ENCODE measurements at places on chromosomes 13 and 19.

DNA sequence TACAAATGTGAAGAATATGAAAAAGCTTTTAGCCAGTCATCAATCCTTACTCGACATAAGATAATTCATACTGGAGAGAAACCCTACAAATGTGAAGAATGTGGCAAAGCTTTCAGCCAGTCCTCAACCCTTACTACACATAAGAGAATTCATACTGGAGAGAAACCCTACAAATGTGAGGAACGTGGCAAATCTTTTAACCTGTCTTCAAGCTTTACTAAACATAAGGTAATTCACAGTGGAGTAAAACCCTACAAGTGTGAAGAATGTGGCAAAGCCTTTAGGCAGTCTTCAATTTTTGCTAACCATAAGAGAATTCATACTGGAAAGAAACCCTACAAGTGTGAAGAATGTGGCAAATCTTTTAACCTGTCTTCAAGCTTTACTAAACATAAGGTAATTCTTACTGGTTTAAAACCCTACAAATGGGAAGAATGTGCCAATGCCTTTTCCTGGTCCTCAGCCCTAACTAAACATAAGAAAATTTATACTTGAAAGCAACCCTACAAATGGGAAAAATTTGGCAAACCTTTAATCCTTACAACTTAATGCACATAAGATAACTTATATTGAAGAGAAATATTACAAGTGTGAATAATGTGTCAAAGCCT is 74.1 kb upstream of the ZNF681 start:
- DNase-seq: no peak

DNA sequence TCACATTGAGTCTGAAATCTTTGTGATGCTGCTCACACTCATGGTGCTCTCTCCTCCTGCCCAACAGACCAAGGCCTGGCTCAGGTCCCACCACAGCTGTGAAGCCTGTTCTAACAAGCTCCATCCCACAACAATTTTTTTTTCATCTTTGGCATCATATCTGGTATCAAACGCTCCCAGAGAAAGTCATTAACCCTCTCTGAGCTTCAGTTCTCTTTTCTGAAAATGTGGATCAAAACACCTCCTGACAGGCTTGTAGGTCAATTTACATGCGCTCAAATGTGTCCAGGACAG is 224.4 kb downstream of the LACC1 start:
- no peak for DNase-seq

- no peak for DNase-seq
These were observed 821.3 kb downstream of the DIAPH3 start for GRCh38 chr13:59342400-59342799.

- peak; percentile 95 for DNase-seq
These were observed 11.9 kb upstream of the GDF15 start for GRCh38 chr19:18373892-18374629.

DNA sequence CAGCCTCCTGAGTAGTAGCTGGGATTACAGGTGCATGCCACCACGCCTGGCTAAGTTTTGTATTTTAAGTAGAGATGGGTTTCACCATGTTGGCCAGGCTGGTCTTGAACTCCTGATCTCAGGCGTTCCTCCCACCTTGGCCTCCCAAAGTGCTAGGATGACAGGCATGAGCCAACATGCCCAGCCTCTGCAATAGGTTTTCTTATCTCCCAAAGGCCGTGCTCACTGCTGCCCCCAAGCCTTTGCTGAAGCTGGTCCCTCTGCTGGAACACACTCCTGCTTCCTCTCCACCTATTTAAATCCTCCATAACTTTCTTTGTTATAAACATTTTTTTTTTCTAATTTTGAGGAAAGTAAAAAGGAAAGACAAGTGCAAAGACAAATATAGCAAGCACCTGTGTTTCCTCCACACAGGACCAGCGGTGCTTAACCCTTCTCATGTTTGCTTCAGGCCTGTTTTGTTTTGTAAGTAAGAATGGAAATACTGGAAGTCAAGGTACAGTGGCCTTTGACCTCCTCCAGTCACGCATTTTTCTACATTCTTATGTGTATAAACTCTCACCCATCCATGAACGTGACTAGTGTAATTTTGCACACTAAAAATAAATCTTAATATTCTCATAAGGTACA is 14.5 kb upstream of the TNFAIP8L1 start:
- no peak for DNase-seq

DNA sequence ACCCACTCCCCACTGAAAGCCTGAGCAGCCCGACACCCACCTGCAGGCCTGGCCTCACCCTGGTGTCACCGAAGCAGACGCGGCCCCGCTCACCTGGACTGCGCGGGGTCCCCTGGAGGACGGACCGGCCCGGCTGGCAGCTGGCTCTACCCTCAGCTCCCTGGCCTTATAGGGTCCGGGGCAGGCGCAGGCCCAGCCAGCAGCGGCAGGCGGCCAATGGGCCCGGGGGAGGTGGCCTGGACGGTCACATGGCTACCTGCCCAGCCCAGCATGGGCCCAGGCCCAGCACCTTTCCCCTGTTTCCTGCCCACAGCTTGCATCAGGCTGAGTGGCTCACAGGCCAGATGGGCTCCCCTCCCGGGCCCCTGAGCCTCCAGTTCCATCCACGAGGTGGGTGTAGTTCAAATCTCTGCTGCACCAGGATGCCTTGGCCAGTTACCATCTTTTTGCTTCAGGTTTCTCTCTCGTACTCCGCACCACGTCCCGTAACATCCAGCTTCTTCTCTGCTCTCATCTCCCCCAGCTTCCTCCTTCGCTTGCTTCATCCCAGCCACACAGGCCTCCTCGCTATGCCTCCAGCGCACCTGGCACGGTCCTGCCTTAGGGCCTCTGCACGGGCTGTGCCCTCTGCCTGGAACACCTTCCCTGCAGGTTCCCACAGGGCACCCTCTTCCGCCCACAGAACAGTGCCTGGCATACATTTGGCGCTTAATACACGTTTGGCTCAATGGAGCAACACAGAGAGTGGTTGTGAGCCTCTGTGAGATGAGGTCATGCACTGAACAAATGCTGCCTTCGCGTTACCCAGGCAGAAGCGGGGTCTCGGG is at the start of gene PLIN4:
Gene PLIN4, minus strand, starts transcription at position 142 of the 827 bp plus-strand sequence. CDS start 214 bp downstream, outside the sequence.
- no peak for DNase-seq

DNA sequence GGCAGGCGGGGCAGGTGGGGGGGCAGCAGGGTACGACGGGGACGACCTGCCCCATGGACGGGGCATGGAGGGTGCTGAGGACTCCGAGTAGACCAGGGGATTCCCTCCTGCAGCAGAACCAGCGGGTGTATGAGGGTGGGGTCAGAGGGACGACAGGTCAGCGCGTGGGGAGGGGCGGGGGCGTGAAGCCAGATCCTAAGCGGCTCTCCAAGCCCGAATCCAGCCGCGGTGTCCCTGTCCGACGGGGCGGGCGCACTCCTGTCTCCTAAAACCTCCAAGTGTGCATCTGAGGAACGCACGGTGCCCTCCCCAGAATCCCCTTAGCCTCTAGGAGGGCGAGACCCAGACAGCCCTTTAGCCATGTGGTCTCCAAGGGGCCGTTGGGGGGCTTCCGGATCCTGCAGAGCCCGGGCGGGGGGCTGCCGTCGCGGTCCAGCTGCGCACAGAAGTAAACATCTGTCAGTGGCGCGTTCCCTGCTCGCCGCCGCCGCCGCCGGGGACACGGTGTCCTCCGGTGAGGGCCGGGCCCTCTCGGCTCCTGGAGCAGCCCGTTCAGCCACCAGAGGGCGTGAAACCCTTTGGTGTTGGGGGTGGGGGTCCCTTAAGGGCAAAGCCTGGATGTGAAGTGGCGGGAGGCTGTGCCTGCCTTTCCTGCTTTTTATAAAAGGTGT is 730 bp downstream of the NRTN start:
- no peak for DNase-seq

- DNase-seq: no peak
These were observed 23.3 kb downstream of the LAMP1 start for GRCh38 chr13:113320226-113320875.

Measured in hematopoietic multipotent progenitor cell treated with erythropoietin and hydrocortisone succinate and interleukin-3 and kit ligand, for 17 days (in vitro differentiated cells).